ENCODE measurements at places on chromosomes 5 and 9. TPM values are rescaled to one million over a fixed set of nuclear protein-coding genes. Genes with fewer than 3 reads are reported as not detected.

The AHRR gene
- total RNA-seq = 1.4 TPM

The GAS1 gene
- 11.0 TPM for total RNA-seq

The WDR38 gene
- total RNA-seq = not detected

The SLCO6A1 gene
- not detected for total RNA-seq

The NPR2 gene
- 24.2 TPM for total RNA-seq

The GAPT gene
- 0.22 TPM for total RNA-seq

The HRCT1 gene
- total RNA-seq = 6.2 TPM

The SPOCK1 gene
- 28.6 TPM for total RNA-seq

The LRRTM2 gene
- total RNA-seq = not detected

The SLC6A19 gene
- not detected for total RNA-seq

The TNFSF15 gene
- 0.11 TPM for total RNA-seq

The FKTN gene
- total RNA-seq = 9.7 TPM

The FREM1 gene
- total RNA-seq = 3.0 TPM

The HDHD3 gene
- 8.9 TPM for total RNA-seq

The OTP gene
- not detected for total RNA-seq

The KIF4B gene
- not detected for total RNA-seq

The RASGRF2 gene
- total RNA-seq = 4.8 TPM

The CATSPER3 gene
- total RNA-seq = 0.49 TPM

The FCN2 gene
- total RNA-seq = not detected

The C9 gene
- not detected for total RNA-seq

The TAF11L5 gene
- total RNA-seq = not detected

The PITX1 gene
- total RNA-seq = not detected

The DAB2IP gene
- 50.7 TPM for total RNA-seq

The GFI1B gene
- 0.27 TPM for total RNA-seq

The ADRA1B gene
- total RNA-seq = 2.5 TPM

The P4HA2 gene
- total RNA-seq = 80.5 TPM

The PCDHA13 gene
- not detected for total RNA-seq

The IRF1 gene
- total RNA-seq = 10.9 TPM
